Hematopoietic multipotent progenitor cell treated with erythropoietin and hydrocortisone succinate and interleukin-3 and kit ligand, for 8 days (in vitro differentiated cells): ENCODE measurements at places on chromosomes 2 and 18.

DNA sequence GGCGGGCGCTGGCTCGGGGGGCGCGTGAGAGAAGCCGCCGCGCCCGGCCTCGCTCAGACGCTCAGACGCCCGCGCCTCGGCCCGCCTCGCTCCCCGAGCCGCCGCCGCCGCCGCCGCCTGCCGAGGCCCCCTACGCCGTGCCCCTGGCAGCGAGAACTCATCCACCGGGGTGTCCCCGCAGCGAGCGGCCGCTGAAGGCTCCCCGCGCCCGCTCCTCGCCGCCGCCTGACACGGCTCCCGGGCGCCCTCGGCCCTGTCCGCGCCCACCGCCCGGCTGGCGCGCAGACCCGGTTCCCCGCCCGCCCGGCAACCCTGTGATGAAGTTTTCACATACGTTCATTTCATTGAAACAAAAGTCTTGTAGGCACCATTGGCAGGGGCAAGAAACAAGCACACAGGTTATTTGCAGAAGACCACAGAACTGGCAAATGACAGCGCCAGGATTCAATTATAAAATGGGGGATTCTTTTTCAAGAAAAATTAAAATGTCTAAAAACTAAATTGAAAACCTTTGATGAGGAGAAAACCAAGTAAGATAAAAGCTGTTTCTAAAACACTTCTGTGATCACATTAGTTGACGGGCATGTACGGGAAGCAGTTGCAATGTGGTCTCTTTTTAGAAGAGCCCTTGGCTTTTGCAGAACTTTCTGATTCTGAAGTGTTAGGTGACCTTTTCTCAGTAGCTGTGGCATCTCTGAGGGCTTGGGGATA is 50.5 kb upstream of the TUBA3D start:
- DNase-seq: no peak

DNA sequence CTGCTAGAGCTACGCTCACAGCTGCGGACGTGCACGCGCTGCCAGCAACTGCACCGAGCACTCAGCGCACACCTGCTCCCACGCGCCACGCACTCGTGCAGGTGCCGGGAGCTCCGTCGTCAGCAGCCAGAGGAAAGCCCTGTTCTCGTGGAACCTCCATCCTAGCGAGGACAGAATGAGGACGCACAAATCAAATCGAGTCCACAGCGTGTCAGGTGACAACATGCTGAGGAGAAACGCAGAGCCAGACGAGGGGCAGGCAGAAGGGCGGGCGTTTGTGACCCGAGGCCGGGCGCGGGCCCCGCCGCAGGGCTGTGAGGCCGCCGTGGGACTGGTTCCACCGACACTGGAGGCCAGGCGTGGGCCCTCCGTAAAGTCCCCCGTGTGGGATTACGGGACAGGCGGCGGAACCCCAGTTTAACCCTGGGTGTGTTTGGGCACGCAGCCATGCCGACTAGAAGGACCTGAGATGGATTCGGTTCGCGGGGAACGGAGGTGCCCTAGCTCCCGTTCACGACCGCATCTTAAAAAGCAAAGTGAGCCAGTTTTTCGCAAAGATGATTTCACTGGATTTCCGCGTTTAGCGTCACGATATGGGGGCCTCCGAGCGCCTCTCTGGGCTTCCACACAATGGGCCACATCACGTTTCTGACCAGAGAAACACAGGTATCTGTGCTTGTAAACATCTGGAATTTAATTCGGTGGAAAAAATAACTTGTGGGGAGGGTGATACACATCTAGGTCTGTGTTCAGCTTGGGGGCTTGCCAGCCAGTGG is 26.9 kb upstream of the ALKAL2 start:
- DNase-seq: no peak

DNA sequence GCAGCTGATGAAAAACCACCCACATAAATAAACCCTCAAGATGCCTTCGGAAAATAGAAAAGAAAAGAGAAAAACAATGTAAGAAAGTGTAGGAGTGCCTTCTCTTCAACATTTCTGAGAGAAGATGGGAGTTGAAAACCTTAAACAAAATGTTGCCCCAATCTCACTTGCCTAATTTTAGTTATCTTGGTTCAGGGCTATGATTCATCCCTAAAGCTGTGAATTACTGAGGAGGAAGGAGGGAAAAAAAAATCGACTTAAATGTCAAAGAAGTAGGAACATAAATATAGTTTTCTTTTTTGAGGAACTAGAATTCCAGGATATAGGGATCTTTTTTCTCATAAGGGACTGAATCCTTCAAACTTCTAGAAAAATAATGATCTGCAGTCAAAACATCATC is 360.3 kb downstream of the TGIF1 start:
- no peak for DNase-seq

GRCh38 chr18:75053028-75053629 is 155.8 kb downstream of the PTGR3 start:
- no peak for DNase-seq

- no peak for DNase-seq
These were observed 19.4 kb downstream of the KLHL29 start for GRCh38 chr2:23404426-23404825.
